ENCODE measurements at places on chromosomes 1 and 21.

DNA sequence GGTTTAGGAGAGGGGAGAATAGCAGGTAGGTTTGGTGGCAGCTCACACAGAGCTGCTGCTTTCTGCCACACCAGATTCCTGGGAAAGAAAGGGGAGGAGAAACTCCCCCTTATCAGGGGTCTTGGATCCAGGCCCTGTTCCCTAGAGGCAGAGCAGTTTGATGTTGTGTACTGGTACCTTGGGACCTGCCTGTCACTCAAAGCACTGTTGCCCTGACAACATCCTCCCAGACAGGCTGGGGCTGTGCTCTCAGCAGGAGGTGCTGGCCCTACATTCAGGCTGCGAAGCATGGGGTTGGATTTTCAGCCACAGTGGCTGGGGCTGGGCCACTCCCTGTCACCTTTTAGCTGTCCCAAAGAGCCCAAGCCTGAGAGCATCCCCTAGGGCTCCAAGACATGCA lies 188.0 kb downstream of the GRIK3 start:
- no peak for DNase-seq

GRCh38 chr1:109249654-109250401 lies 489 bp downstream of the CELSR2 start:
- no peak for DNase-seq

DNA sequence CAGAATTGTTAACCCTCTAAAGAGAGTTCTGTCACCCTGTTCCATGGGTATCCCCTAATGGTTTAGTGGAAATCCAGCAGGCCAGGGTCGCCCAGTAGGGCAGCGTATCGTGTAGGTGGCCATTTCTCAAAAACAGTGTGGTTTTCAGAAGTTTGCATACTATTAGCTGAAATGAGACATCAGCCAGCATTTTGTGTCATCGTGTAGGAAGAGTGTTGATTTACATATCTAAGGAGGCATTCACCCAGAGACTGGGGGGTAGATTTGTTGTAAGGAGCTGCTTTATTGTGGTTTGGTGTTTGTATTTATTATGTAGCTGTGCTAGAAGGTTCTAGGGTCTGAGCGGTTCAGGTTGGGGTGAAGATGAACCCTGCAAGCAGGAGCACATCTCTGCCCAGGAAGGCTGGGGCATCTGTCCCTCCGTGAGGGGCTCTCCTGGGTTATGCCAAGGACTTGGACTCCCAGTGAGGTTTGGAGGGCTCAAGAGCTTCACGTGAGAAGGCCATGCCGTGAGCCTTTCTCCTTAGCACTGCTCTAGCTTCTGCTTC lies 174.4 kb downstream of the PGBD5 start:
- DNase-seq = no peak

DNA sequence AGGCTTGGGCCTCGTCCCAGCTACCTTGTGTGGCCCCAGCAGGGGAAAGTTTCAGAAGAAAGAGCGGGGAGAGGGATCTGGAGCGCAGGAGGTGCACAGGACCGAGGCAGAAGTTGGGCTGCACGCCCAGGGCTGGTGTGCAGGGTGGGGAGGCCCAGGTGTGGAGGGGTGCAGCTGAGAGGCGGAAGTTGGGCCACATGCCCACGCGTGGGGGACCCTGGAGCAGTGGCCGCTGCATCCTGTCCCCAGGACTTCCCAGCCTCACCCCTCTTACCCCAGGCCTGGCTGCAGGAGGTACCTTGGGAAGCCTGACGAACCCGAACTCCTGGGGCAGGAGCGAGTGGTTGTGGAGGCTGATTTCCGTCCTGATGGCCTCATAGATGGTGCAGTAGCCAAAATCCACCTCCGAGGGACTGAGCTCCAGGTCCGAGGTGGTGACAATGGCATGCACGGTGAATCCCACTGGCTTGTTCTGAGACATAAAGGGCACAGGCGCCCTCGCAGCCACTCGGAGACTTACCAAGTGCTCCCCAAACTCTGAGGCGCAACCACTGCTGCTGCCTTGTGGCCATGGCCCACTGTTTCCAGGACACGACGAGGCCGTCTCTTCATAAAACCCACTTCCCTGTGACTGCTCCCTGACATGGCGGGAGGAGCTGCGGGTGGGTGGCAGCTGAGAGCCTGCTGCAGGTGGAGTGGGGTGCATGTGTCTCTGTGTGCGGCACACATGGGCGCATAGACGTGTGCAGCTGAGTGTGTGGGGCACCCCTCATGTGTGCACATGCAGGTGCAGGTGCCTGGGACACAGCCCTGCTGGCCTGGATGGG lies 20.4 kb upstream of the TMEM52 start:
- DNase-seq = no peak
